ENCODE measurements at places on chromosomes 7 and 10.

GRCh38 chr7:9680713-9681112 lies 1247.3 kb downstream of the NXPH1 start:
- DNase-seq: peak; percentile 21

GRCh38 chr10:11173042-11173441 lies 155.4 kb downstream of the CELF2 start:
- no peak for DNase-seq

DNA sequence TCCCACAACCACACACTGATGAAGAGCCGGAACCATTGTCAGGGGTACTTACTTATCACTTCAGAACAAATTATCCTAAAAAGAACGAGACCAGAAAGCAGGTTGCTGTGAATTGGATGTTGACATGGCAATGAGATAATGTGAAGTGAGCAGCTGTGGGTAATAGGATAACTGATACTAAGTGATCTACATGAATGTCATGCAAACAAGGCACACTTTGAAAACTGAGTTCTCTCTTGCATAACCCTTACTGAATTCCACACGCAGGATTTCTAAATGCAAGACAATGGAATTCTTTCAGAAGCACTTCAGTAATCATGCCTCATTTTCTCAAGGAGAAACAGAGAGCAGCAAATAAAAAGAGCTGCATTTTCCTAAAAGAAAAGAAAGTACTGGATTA lies 242.5 kb upstream of the TMEM229A start:
- peak; percentile 50 for DNase-seq

- peak; percentile 35 for DNase-seq
Measured at GRCh38 chr10:113057948-113058522, 108.0 kb downstream of the TCF7L2 start.

DNA sequence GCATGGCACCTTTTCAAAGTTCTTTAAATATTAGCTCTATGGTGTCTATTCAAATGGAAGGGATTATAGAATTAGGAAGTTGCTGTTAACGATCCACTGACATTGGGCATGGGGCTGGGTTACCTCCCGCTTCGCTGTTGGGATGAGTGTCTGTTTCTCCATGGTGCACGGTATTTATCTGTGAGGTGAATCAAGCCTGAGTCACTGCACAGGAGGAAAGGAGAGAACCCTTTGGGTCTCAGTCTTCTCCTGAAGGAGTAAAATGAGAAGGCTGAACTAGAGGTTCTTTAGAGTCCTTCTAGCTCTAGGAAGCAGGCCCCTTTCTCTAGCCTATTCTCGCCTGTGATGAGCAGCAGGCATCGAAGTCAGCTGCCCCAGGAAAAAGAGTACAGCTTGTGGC lies 7.3 kb downstream of the JCAD start:
- no peak for DNase-seq

DNA sequence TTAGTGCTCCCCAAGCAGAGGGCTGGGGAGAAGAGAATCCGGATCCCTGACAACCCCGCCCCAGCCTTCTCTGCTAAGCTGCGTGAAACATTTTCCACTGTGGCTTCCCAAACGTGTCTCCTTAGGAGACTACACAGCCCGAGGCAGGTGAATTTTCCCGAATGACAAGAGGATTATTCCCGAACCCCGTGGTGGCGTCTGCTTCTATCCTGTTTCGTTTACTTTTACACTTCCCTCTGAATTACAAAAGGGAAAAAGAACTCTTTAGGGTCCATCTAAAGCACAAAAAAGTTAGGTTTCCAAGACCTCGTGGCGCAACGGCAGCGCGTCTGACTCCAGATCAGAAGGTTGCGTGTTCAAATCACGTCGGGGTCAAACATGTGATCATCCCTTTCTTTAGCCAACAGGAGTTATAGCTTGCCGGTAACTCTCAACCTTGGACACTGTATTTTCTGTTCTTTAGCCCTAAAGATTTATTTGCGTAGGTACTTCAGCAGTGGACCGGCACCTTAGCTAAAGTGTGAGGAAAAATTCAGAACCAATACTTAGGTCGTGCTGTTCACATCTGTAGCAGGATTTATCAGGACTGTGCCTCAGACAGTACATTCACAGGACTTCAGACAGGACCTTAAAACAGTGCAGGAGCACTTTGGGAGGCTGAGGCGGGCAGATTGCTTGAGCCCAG lies 3.2 kb upstream of the ZNF789 start:
- no peak for DNase-seq

DNA sequence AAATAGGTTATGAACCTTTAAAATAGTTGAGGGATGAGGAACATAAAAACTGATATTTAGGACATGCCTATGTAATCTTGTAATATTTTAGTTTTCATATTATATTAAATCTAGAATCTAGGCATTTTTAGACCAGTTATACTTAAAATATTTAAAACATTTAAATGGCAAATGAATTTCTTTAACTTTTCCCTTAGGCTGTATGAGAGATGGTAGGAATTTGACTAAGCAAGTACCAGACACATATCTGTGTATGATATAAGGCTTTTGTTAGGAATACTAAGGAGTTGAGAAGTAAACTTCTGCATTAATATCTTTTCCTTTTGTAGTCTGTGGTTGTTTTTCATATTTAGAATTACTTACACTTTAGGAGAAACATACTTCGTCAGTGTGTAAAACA lies 25.1 kb downstream of the SEPTIN7 start:
- DNase-seq: no peak

DNA sequence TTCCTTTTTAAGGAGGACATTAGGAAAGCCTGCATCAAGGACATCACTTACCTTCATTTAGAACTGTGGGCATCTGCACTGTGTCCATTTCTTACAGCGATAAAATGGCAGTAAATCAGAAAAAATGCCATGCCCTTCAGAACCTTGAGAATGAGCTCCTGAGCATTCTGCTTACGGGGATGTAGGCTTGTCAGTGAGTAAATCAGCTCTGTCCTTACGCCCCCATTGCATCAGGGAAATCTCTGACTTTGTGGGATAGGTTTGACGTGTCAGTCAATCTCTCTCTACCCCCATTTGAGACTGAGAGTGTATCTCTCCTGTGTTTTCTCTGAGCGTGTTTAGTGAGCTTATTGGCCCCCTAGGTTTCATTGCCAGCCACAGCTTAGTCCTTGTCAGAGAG lies 837.1 kb downstream of the LRMDA start:
- no peak for DNase-seq

DNA sequence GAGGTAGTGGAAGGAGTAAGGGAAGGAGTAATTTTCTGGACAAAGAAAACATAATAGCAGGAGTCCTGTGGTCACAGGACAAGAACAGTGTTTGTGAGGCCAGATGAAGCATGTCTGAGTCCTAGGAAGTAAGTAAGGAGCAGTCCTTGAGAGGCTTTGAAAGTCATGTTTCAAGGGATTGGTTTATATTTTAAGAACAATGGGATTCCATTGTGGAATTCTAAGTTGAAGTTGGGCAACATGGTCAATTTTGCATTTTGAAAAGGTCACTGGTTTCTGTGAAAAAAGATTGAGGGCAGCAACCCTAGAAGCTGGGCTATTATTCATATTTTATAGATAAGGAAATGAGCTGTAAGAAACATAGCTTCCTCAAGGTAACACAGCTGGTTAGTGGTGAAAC lies 10.8 kb upstream of the SLC25A28 start:
- DNase-seq: no peak

DNA sequence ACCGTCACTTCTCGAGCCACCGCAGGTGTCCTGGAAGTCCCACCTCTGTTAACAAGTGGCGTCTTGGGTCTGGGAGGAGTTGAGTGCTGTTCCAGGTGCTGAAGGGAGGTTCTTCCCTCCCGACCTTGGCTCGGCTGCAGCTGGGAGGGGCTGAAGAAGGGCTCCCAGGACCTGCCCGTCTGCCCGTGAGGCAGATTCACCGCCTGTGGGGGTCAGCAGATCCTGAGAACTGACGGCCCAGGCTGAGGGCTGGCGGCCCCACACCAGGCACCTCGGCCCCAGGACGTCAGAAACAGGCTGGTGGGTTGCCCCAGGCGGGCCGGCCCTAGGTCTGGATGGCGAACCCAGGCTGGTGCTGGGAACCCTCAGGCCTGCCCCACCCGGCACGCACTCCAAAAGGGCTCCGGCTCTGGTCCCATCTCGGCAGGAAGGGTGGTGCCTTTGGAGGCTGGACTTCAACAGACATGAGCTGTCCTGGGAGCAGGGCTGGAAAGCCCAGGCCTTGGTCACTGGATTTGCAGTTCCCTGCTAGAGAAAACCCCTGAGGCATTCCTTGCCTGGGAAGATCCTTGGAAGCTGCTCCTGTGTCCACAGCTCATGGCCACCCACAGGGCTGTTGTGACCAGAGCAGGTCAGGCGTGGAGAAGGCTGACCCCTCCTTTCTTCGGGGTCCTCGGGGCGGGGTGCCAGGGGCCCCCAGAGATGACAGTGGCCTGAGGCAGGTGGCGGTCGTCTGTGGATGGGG lies 42.6 kb upstream of the CFAP46 start:
- no peak for DNase-seq

- no peak for DNase-seq
Measured at GRCh38 chr7:129492391-129492790, 9.9 kb upstream of the SMKR1 start.

DNA sequence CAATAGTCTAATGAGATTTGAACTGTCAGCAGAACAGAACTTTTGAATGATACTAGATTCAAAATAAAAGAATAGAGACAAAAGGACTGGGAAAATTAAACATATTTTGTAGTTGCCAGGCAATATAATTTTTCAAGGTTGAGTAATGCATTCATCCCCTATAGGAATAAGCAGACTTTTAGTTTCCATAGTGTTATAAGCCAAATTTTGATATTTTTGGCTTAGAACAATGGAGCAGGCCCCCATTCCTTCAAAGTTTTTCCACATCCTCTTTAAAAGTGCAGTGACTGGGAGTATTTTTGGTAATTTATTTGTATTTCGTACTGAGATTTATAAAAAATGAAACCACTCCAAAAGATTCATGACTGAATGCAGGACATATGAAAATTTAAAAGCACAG lies 24.0 kb downstream of the MEOX2 start:
- DNase-seq: no peak

DNA sequence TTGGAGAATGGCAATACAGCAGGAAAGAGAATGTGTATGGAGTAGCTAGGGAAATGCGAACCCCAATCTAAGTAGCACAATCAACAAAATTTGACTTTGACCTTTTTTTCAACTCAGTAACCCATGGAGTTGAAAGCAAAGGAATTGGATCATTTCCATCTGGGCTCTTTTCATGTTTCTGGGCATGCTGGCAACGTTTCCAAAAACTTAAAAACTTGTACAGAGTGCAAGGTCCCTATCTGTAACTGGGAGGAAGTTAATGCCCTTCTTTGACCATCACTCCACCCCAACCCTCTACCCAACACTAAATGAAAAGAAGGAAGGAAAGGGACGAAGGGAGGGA lies 1.3 kb upstream of the HIBADH start:
- DNase-seq: no peak

DNA sequence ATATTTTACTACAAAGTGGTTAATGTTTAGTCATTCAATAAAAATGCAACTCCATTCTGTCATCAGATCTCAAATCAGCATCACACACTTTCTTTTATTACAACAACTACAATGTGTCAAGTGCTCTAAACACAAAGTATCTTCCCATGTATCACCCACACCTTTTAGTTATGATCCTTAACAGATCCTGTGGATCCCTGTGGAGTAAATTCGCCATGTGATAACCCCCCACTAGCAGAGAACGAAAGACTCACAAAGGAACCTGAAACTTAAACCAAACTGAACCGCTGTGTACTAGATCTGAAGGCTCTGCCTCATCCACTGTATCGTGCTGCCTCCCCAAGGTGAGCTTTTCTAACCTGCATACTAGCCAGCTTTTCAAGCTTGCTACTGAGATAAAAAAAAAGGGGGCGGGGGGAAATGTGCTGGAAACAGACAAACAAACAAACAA lies 1.7 kb downstream of the DPY19L1 start:
- DNase-seq: peak; percentile 27

DNA sequence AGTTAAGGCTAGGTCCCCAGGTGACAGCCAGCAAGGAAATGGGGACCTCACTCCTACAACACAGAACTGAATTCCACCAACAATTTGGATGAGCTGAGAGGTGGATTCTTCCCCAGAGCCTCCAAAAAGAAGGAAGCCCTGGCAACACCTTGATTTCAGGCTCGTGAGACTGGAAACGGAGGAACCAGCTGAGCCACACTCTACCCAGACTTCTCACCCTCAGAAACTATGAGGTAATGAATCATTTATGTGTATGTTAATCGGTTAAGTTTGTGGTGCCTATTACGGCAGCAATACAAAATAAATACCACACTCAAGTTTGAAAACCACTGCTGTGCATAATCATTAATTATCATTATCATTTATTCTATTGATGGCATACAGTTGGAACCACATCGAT lies 532.4 kb upstream of the ANKRD30A start:
- no peak for DNase-seq

DNA sequence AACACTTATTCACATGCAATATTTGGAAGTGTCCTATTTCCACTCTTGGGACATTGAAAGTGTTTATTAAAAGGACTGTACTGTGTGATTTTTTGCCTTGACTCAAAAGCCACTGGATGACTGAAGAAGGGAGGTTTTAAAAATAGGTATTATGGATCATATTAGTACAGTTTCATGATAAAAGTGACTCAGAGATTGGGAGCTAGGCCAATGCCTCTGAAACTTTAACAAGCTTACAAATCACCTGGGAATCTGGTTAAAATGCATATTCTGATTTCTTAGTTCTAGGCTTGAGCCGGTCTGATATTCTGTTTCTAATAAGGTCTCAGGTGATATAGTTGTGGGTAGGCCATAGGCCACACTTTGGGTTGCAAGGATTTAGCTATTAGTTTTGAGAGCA lies 191.2 kb downstream of the PLXDC2 start:
- no peak for DNase-seq

- no peak for DNase-seq
Measured at GRCh38 chr7:158096582-158096981, 491.0 kb downstream of the PTPRN2 start.

DNA sequence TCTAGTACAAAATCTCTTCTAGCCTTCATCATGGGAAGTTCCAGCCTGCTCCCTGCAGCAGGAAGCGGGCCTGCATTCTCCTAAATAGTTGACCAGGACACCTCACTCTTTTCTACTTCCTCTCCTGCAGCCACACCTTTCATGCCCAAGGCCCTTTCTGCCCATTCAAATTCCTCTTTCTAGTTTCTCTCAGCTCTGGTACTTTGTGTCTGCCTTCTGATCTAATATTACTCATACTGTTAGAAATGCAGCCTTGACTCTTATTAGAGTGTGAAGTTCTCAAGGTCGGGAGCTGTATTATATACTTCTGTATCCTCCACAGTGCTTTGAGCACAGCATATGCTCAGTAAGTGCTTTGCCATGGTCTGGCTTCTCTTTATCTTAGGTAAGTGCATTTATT lies 103.1 kb downstream of the PRKCQ start:
- no peak for DNase-seq

GRCh38 chr10:128062331-128062880 lies 63.8 kb downstream of the MKI67 start:
- DNase-seq: no peak

- DNase-seq: no peak
Measured at GRCh38 chr7:37247861-37248260, 200.8 kb downstream of the ELMO1 start.
